ENCODE measurements at places on chromosomes 16 and 17.

DNA sequence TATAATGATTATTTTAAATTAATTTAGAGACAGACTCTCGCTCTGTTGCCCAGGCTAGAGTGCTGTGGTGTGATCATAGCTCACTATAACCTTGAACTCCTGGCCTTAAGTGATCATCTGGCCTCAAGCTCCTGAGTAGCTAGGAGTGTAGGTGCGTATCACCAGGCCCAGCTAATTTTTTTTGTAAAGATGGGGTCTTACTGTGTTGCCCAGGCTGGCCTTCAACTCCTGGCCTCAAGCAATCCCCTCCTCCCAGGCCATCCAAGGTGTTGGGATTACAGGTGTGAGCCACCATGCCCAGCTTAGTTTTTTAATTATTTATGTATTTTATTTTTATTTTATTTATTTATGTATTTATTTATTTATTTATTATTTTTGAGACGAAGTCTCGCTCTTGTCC lies 17.9 kb downstream of the CTCF start:
- no peak for DNase-seq

DNA sequence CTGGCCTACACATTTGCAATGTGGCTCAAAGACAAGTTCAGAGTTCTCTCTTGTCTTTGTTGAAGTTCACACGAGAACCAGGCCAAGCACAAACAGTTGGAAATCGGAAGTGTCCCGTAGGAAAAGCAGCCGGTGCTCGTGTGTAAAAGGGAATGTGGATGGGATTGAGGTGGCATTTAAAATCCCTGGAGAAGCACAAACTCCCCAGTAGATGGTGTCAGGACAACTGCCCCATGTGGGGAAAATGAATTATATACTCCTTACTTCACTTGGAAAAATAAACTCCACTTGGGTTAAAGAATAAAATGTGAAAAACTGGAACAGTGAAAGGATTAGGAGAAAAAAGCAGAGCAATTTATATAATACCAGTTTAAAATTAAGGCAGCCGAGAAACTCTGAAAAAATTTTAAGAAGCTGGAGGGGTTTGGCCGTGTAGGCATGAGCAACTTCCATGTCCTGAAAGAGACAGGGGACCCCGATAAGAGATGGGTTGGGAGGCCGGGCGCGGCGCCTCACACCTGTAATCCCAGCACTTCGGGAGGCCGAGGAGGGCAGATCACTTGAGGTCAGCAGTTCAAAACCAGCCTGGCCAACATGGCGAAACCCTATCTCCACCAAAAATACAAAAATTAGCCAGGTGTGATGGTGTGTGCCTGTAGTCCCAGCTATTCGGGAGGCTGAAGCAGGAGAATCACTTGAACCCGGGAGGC lies 28.1 kb downstream of the CBFA2T3 start:
- DNase-seq: no peak

GRCh38 chr17:46819906-46820351 lies 1.4 kb upstream of the WNT3 start:
- DNase-seq: no peak

- DNase-seq: no peak
These were observed 56.8 kb downstream of the HLF start for GRCh38 chr17:55321427-55322060.

DNA sequence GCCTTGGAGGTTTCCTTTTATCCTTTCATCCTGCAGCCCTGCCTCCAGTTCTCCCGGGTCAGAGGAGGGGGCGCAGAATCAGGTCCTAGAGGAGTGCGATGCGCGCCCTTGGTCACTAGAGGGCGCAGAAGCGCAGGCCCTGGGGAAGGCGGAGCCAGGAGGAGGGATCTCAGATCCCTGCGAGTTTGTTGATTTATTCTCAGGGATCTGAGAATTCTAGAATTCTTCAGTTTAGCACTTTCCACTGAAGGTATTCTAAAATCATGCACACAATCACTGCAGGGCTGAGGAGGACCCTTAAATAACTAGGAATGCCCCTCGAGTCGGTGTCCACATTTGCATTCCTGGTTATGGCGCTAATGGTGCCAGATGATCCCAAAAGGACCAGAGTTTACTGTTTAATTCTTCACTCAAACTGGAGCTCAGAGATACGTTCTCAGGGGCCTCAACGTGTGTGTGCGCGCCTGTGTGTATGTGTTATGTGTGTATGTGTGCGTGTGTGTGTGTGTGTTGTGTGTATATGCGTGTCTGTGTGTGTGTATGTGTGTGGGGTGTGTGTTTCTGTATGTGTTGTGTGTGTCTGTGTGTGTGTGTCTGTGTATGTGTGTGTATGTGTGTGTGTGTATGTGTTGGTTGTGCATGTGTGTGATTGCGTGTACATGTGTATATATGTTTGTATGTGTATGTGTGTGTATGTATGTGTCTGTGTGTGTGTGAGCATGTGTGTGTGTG lies 6.9 kb upstream of the ELAC2 start:
- DNase-seq: no peak

DNA sequence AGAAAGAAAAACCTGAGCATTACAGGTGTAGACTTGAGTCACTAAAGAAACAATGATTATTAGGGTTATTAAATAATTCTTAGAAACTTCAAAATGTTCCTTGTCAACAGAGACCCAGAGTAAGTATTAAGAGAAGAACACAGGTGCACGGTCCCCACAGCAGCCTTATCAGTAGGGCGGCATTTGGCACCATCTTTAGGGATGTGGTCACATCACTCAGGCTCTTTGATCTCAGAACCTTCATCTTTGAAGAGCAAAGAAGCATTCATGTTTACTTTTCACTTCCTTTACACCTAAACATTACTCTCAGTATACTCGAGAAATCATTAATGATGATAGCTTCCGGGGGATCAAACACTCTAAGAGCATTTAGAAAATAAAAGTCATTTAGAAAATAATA lies 928.7 kb downstream of the KCNJ2 start:
- no peak for DNase-seq

DNA sequence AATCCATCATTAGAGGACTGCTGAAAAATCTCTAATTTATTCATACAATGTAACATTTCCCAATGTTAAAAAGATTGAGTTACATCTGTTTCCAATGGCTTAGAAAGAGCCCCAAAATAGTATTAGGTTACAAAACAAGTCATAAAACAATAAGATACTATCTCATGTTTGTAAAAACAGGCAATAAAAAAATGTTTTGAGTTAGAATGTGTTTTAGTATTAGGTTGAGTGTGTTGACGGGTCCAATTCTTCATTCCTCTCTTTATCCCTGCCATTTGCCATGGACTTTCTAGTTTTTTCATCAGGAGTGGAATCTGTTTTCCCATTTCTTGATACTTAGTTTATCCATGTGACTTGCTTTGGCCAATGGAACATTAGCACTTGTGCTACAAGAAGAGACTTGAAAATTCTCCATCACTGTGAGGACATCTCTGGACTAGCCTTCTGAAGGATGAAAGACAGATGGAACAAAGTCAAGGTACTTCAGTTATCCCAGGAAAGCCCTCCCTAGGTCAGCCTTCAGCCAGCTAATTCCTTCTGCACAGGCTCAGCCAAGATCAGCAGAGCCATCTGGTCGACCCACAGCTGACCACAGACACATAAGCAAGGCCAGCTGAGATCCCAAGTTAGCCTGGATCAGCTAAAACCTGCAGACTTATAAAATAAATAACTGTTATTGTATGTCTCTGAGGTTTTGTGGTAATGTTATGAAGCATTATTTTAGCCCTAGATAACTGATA lies 83.3 kb downstream of the HS3ST3A1 start:
- DNase-seq: no peak

GRCh38 chr16:4046221-4046620 lies 70.0 kb downstream of the ADCY9 start:
- no peak for DNase-seq

DNA sequence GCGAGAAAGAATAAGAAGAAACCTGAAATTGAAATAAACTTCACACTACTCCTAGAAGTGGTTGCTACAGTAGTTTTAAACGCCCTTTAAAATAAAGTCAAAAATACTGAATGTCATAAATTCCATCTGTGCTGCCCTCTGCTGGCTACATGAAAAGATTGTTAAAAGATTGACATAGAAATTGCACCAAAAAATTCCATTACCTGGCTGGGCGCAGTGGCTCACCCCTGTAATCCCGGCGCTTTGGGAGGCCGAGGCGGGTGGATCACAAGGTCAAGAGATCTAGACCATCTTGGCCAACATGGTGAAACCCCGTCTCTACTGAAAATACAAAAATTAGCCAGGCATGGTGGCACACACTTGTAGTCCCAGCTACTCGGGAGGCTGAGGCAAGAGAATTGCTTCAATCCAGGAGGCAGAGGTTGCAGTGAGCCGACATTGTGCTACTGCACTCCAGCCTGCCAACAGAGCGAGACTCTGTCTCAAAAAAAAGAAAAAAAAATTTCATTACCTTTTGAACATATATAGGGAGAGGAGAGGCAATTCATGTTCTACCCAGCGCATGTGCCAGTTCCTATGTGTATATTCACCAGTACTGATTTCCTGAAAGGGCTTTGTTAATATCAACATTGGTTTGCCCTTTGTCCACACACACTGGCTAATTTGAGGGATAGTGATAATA lies 36.5 kb downstream of the CYTH1 start:
- no peak for DNase-seq

DNA sequence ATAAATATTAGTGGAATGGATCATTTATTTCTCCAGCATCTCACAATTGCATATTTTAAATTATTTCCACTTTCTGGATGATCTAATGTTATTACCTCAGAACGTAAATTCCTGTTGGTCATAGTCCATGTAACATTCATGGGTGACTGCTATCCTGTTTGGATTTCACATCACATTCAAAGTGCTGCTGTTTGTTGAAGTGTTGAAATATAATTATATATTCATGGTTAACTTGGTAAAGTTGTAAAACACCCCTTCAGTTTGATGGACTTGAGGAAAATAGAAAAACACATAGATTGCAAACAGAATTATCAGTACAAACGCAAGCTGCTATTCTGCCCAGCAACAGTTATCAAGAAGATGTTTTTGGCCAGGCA lies 59.6 kb downstream of the TANGO6 start:
- no peak for DNase-seq

GRCh38 chr17:49664706-49665211 lies 13.1 kb downstream of the SPOP start:
- DNase-seq: no peak

DNA sequence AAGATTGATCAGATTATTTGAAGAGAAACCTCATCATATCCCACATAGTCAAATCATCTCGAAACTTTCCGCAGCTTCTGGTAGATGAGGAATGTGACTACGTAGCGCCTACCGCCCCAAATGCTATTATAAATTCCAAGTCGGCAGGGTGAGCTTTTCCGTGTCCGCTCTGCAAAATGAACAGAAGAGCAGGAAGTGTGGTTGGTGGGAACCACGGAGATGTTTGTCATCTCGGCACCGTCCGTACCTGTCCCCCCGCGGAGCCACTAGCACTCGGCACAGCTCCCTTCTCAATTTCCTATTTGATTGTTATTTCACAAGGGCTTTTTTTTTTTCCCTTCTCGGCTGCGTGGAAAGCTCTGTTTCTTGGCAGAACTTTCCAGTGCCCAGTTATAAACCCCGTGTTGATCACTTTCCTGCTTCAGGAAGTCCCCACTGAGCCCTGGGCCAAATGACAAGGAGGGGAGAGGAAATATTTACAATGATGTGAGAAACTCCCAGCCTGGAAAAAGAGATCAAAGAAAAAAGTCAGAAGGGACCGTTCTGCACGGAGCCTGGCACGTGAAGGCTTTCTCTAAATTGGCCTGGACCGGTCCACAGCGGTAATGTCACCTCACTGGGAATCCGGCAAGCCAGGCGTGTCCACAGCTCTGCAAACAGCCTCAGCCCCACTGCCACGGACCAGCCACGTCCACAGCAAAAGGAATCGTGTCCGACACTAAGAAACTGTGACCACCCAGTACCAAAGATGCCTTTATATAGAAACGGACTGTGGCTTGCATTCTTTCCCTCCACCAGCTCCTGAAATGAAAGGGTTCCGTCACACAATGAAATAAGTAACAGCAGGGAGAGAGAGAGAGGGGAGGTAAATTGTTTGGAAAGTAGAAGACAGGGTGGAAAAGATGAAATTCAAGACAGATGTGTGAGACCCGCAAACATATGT lies 65.0 kb downstream of the MRM3 start:
- DNase-seq: no peak

DNA sequence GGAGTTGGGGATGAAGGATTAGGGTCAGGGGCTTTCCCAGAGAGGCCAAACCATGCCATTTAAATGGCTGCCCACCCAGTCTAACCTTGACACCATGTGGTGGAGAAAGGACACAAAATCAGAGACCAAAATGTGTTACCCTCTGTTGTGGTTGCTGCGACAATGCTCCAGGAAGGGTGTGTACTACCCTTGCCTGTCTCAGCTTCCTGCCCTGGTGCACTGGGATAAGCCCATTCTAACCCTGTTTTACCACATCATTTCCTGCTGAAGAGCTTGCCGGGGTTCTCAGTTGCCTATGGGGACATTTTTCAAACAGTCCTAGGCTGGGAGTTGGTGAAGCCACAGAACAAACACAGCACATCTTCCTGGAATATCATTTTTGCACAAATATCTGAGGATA lies 4.9 kb downstream of the OR4D1 start:
- no peak for DNase-seq

DNA sequence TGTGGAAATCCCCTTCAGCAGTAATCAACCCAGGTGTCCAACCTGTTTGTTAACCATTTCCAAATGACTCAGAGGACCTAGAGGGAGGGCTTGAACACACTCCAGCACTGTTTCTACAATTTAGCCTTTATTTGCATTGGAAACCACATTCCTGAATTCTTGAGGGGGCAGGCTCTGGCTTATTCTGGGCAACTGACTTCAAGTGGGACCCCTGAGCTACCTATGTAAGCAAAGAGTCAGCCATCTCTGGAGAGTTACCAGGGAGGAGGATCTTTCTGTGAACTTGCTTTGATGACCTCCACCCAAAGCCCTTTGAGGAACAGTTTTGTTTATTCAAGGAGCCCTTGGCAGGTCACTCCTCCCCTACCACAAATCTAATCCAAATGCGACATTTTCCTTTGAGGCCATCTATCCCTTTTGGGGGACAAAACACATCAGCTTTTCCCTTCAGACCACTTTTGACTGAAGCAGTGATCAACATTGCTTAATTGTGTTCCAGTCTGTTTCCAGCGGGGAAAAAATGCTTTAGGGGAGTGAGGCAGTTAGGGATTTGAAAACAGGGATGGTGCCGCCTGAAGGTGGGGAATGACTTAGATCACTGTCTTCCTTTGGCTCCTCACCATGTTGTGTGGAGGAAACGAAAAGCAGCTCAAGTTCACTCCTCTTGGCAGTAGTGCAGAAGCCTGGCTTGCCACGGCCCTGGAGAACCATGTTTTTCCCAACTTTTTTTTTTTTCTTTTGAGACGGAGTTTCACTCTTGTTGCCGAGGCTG lies 46.2 kb downstream of the TUBD1 start:
- DNase-seq: peak; percentile 82

Measured in suprapubic skin (tissue), 4 donors.